ENCODE measurements at places on chromosomes 6 and 20.

DNA sequence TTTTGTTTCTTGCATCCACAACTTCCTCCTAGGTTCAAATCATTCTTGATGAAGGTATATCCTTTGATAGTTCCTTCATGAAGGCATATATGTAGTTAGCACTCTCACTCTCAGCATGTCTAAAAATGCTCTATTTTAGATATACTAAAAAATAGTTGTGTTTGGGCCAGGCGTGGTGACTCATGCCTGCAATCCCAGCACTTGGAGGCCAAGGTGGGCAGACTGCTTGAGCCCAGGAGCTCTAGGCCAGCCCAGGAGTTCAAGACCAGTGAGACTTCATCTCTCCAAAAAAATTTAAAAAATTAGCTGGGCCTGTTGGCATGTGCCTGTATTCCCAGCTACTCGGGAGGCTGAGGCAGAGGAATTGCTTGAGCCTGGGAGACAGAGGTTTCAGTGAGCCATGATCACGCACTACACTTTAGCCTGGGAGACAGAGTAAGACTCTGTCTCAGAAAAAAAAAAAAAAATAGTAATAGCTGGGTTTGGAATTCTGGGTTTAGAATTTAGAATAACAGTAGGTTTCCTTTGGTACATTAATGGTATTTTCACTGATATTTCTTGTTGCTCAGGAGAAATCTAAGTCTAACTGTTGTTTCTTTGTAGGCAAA is 7.0 kb downstream of the SERAC1 start:
- peak; percentile 49 for DNase-seq

DNA sequence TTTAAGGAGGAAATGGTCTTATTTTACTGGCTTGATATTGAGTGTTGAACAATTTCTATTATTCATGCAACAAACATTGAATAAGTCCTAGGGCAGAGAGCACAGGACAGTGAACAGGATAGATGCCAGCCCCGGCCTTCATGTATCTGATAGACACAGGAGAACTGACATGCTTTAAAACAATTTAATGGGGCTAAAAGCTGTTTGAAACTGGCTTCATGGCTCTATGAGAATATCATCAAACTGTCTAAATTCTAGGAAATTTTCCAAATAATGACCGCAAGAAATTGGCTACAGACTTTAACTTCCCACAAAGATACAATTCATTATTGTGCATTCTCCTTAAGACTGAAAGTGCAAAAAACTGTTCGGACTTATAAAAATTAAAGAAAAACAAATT is 69.0 kb downstream of the ID4 start:
- peak; percentile 1 for DNase-seq

DNA sequence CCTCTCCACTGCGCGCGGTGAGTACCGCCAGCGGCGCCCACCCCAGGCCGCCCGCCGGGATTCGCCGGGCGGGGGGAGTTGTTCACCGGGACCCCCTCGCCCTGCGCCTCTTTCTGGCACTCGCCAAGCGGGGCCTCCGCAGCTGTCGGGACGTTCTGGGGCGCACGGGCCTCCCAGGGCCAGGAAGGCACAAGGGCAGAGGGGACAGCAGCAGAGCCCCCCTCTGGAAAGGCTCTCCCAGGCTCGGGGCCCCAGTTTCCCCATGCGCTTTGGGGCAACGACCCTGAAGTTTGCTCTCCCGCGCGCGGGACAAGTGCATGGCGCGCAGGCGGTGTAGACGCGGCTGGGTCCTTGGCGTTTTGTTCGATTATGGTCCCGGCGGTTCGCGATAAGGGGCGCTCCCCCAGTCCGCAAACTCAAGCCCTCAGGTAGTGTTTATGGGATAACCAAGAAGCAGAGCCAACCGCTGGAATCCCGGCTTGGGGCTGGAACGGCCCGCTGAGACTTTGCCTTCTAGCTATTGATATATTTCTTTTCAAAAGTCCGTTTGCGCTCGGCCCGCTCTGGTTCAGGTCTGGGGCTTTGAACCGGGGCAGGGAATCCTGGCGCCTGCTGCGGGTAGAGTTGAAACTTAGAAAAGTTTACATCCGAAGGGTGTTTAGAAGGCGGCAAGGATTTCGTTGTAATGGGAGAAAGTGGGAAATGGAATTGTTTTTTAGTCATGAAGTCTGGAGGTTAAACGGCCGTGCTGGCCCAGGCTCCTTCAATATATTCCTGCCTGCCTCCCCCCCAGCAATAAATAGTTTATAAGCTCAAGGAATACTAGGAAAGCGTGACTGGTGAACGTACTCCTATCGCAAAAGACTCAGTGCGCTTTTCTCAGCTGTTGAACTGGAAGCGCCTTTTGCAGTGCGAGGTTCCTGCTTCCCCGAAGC is 595 bp downstream of the EYA2 start:
- peak; percentile 13 for DNase-seq

DNA sequence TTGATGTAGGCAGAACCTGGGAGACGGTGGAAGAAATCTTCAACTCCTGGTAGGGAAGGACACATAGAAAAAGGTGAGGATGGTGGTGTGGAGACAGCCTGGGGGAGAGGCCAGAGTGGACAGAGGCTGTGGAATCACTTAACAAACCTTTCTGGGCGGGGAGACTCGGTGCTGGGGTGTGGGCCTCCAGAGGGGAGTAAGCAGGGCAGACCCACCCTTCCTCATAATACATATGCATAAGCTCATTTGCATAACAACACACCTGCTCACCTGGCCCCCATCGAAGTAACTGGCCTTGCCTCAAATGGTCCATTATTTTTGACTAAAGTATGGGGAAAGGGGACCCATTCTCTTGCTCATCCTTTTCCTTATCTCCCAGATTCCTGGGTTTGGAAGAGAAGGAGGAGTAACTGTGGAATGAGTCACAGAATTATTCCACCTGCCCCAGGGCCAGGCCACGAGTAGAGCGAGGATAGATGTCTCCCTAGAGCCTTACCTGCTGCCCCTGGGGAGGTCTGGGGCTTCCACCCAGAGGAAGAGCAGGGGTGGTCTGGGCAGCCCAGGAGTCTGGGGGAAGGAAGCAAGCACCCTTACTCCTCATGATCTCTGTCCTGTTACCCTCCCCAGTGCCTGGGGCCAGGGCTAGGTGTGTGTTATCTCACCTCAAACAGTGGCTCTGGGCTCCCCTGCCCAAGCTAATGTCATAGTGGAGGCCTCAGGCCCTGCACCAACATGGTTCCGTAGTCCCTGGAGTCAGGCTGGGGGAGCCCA is 10.7 kb upstream of the VEGFA start:
- no peak for DNase-seq

GRCh38 chr20:50717974-50718761 is 13.2 kb upstream of the PARD6B start:
- DNase-seq: no peak

DNA sequence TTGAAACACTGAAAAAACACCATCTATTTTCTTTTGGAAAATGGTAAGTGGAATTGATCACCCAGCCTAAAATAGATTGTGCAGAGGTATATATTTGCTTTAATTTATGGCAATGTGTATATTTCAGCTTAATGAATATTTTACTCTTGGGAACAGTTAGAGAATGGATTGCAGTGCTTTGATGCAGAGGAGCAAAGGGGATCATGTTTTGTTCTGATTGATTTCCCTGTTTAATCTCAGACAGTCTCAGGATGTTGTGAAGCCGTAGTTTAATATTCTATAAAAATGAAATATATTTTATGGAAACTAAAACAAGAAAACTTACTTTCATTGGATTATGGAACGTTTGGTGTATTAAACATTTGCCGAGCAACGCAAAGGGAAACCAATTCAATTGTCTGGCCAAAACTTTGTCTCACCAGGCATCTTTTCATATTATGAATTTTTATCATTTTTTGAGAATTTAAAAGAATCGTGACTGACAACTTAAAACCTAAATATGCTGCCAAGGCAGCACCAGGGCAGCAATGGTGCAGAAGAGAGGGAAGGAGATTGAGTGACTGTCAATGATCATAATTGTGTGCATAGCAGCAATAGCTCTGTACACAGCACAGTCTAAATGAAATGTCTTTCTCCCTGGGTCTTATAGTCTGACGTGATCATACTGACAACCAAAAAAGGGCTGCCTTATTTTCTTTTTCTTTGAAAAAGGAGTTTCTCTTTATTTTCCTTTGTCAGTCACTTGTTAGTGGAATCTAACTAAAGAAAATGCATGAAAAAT is 105.5 kb upstream of the EPHA7 start:
- DNase-seq: no peak

GRCh38 chr6:147618927-147619326 is 110.4 kb downstream of the SAMD5 start:
- no peak for DNase-seq

DNA sequence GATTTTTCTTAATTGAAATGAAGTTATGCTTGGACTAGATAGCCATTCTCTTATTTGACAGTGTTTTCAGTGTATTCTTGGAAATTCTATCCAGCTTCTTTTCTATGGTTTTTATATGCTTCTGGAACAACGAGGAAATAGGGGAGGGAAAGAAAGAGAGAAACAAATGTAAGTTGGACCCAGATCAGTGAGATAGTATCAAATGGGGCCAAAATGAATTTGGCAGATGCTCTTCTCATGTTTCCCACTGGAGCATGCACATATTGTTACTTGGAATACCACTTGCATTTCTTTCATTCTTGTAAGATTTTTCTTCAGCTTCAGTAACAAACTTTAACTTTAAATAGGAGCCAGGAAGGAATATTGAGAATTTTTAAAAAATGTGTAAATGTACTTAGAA is 312.3 kb downstream of the PRL start:
- peak; percentile 40 for DNase-seq

DNA sequence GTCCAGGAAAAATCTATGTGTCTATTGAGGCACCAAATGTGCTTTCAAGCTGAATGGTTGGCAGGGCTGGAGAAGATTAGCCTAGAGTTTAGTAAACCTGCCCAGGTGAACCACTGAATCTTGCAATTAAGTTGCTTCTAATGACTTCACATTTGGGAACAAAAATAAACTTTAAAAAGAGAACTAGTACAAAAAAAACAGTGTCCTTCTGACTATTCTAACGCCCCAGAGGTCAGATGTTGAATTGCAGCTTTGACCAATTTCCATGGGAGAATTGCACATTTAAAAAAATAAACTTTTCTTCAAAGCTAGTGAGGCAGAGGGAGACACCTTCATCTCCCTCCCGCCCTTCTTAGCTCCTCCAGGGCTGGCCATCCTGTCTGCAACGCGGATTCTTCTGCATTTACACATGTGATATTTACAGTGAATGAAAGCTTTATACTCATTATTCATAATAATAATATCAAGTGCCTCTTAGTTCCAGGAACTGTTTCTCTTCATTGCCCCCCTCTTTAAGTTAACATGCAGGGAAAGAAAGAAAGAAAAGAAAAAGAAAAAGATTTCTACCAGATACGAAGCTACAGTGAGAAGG is 270.2 kb downstream of the SMOC2 start:
- DNase-seq: no peak

DNA sequence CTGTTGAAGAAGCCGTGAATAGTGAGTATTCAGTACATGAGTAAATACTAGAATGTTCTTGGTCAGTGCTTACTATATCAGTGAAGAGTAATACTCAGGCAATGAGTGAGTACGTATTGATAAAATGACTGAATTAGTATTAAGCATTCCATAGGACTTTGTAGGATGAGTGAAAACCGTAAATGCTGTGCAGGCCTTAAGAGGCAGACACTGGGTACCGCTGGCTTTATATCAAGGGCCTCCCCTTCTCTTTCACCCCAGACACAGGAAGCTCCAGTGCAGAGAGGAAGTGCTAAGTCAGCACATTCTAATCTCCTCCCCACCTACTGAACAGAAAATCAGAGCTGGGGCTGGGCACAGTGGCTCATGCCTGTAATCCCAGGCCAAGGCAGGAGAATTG is 24.2 kb downstream of the POFUT1 start:
- peak; percentile 35 for DNase-seq

GRCh38 chr6:52995913-52996645 is 995 bp upstream of the GSTA4 start:
- peak; percentile 87 for DNase-seq

DNA sequence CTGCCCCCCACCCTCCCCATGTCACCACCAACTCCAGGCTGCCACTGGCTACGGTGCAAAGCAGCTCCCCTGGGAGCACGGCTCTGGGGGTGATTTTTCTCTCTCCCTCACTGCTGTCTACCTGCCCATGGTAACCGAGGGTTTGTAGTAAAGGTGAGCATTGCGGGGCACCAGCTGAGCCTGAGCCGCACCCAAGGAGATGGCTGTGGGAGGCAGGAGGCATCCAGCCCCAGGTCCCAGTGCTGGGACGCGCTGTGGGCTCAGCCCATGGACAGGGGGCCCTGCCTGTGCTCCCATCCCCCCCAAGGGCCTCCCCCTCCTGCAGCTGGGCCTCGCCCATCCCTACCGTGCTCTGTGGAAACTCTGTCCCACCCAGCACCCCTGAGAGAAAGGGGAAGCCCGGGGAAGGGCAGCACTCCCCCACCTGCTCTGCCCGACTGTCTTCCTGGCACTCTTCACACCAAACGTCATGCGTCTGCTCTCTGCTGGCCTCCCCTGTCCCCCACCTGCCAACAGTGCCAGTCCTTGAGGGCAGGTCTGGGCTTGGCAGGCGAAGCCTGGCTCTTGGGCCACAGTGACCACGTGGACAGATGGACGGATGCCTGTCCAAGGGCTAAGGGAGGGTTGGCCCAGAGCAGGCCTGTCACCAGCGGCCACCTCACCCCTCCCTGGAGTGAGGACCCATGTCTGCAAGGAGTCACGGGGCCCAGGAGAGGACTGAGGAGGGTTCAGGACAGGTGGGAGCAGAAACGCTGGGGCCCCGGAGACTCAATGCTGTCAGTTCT is 3.8 kb upstream of the CHRNA4 start:
- no peak for DNase-seq

GRCh38 chr6:42436825-42437224 is 14.9 kb downstream of the TRERF1 start:
- peak; percentile 34 for DNase-seq

DNA sequence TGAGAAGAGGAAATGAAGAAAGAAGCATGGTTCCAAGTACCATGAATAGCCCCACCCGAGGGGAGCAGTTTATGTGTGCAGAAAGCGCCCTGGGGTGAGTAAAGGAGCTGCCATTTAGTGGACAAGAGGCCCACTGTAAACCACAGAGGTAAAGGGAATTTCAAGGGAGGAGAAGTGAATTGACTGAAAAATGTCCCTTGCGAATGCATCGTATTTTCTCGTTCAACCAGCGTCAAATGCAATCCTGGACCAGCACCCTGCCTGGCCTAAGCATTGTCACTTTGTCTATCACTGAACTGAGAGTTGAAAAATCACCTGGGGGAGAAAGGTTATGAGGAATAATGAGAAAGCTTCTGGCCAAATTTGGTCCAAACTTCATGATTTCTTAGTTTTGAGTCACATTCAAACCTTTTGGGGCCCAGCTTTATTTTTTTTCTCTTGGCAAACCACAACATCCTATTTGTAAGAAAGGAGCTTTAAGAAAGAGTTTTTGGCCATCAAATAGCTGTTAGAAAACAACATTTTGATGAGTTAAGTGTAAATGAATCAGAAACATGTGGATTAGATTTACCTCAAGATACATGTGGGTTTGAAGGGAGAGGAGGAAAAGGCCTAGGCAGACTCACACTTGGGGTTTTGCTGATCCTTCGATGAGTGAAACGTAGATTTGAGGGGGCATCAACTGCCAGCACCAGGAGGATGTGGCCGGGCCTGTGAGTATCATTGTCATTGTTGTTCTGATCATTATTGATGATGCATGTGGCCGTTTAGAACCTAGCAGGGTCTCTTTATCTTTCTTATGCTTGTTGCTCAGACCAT is 214.0 kb downstream of the CLIC5 start:
- DNase-seq: peak; percentile 83

GRCh38 chr6:108557494-108558371 is 3.0 kb upstream of the FOXO3 start:
- DNase-seq: peak; percentile 67

All from fibroblast of skin of right quadriceps (primary cell).